GM04504 (cell line): ENCODE measurements at places on chromosomes 6 and 20.
A peak's percentile ranks its signal among the peaks of the same experiment; 100 is the strongest.

DNA sequence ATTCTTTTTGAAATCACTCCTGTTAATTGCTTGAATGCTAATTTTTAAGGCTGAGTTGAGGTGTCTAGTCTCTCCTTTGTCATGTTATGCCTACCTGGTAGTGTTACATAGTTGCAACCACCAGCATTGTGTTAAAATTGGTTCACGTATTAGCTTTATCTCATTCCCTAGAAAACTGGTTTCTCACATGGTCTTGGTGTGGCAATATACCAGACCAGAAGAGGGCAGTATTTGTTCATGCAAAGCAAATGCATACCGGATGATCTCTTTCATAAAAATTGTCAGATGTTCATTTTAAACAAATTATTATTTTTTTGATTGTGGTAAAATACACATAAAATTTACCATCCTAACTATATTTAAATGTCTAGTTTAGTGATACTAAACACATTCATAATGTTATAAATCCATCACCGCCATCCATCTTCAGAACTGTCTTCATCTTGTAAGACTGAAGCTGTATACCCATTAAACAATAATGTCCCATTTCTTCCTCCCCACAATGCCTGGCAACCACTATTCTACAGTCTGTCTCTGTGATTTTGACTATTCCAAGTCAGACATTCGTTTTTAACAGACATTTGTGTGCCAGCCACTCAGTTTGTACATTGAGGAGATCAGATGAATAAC, 92.8 kb downstream of the ATRN start:
- peak; percentile 22 for DNase-seq

- no peak for DNase-seq
Observed at GRCh38 chr6:116872771-116873170, 4.3 kb upstream of the RFX6 start.

DNA sequence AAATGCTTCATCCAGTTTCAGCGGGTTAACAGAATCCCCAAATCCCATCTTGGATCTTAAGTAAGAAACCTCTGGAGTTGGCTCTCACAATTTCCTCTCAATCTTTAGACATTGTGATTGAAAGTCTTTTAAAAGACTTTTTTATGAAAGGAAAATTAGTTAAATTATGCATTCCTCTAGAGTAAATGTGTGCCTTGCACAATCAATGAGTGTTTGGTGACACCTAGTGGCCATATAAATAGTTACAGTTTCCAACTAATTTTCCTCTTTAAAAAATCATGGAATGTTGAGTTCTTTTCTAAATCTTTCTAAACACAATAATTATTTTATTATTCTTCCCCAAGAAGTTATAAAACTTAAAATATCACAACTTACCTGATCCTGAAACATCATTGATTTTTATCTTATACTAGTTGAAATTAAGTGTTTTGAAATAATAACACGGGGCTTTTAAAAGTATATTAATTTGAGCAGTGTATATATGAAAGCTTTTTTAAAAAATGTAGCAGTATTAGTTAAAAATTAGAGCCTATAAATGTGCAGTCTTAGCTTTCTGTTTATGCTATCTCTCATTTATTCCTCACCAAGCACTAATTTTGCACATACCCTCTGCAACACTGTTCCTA, 66.4 kb downstream of the PKHD1 start:
- DNase-seq: peak; percentile 6

DNA sequence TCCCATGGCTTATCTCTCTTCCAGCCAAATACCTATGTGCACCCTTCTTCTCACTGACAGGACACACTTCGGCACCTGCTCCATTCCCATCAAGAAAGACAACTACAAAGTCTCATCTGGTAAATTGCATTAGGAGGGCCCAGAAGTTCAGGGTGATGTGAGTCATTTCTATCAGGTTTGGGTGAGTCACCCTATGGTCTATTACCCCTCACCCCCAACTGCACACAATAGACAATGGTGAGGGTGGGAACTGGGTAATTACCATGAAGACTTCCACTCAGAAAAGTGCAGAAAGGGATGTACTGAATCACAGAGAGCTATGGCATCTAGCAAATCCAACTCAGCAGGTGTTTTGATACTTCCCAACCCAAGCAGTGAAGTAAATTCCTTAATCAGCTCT, 54.8 kb downstream of the OPN5 start:
- DNase-seq: no peak

DNA sequence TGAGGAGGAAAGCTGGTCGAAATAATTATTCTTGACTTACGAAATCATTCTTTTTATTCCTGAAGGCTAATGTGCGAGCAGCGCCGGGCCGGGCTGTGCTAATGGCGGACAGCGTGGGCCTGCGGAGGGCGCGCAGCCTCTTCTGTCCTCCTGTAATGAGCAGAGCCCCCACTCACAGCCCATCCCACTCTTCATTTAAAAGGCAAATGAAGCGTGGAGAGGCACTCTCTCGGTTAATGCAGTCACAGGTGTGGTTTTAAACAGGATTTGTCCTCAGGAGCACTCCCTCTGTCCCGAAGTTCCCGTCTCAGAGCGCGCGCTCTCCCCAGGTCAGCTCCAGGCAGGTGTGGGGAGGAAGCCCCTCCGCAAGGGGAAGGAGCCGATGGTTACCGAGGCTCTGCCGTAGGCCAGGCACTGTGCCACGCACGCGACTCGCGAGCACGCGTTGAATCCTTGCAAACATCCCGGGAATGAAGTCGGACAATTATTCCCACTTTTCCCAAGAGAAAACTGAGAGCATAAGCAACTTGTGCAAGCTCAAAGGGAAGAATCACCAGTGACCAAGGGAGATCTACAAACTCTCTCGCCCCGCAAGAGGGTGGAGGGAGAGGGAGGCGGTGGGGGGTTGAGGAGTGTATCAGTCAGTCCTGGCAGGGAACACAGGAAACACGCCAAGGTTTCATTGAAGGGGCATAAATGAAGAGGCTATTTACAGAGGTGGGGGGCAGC, 35.5 kb upstream of the ZFAND3 start:
- no peak for DNase-seq

DNA sequence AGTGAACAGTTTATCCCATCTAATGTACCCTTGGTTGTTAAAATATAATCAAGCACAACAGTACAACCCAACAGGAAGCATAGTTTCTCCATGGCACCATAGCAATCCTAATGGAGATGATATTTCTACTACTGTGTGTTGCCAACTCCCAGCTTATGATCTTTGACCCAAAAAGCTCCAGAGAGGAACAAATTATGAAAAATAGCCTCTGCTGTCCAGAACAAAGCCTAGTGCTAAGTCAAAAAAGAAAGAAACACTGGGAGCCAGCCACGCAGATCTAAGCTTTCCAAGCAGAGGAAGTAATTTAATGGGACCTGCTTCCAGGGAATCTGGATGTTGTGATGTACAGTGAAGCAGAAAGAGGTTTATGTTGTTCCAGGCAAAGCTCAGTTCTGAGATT, 52.2 kb upstream of the TASP1 start:
- DNase-seq: no peak

GRCh38 chr6:164098857-164099267, 684.3 kb downstream of the QKI start:
- no peak for DNase-seq

- no peak for DNase-seq
Observed at GRCh38 chr6:88574651-88575050, 388.8 kb downstream of the RNGTT start.

GRCh38 chr6:146999766-147000165, 204.5 kb upstream of the STXBP5 start:
- DNase-seq: no peak

DNA sequence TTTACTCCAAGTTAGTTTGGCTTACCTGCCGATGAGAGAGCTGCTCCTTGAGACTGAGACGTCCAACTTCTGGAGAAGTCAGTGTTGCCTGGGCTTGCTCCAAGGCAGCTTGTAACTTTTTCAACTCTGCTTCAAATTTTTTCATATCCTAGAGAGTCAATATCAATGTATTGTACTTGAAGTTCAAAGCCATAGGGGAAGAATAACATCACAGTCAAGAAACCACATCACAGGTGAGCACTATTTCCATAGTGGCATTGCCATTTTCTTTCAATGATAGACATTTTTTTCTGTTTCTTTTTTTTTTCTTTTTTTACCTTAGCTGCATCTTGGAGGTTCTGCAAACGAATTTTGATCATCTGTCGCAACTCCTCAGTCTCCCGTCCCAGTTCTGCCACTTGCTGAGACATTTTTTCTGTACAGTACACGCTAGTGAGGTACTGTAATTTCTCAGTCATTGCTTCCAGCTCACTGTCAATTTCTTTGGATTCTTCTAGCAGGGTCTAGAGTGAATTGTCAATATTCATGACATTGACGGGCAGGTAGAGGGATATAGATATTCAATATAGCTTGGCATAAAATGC, 326.7 kb downstream of the SYNE1 start:
- DNase-seq: no peak

DNA sequence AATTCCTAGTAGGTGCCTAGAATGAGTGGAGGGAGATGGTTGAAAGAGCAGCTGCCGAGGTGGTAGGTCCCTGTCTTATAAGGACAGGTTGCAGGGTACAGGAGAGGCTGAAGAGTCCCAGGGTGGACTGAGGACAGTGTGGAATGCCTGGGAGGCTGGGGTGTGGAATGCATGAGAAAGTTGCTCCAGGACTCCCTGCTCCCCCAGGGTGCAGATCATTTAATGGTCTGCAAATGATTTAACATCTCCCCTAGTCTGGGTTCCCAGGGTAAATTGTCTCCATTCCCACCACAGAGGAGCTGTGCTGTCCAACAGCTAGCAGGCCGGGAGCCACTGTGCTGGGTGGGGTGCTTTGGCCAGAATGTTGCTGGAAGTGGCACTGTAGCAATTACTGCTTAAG, 76.0 kb downstream of the CD83 start:
- no peak for DNase-seq

DNA sequence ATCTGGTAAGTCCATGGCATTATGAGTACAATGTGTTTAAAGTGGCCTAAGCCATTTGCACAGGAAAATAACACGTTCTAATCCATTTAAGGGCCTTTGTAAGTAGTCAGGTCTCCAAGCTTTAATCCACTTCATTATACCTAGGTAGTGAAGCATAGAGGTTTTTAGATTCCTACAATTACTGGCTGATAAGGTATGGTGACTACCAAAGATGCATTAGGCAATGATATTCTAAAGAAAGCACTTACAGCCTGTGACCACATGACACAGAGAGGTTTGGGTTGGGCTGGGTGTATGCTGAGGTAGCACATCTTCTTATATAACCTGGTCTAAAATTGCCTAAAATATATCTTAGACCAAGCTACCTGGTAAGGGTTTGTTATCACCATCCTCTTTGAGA, 504.4 kb downstream of the TFAP2B start:
- DNase-seq: no peak

GRCh38 chr20:35883778-35884540, 70.3 kb downstream of the SCAND1 start:
- peak; percentile 100 for DNase-seq

GRCh38 chr6:152701863-152702401, 4.2 kb downstream of the MYCT1 start:
- DNase-seq: no peak

- DNase-seq: no peak
Observed at GRCh38 chr6:160428069-160428430, 79.9 kb downstream of the SLC22A3 start.

GRCh38 chr6:31588871-31589650, 3.0 kb downstream of the LST1 start:
- DNase-seq: no peak

GRCh38 chr20:13632431-13632830, 6.3 kb downstream of the TASP1 start:
- no peak for DNase-seq

- no peak for DNase-seq
Observed at GRCh38 chr6:39173270-39173669, 56.0 kb downstream of the KCNK5 start.

DNA sequence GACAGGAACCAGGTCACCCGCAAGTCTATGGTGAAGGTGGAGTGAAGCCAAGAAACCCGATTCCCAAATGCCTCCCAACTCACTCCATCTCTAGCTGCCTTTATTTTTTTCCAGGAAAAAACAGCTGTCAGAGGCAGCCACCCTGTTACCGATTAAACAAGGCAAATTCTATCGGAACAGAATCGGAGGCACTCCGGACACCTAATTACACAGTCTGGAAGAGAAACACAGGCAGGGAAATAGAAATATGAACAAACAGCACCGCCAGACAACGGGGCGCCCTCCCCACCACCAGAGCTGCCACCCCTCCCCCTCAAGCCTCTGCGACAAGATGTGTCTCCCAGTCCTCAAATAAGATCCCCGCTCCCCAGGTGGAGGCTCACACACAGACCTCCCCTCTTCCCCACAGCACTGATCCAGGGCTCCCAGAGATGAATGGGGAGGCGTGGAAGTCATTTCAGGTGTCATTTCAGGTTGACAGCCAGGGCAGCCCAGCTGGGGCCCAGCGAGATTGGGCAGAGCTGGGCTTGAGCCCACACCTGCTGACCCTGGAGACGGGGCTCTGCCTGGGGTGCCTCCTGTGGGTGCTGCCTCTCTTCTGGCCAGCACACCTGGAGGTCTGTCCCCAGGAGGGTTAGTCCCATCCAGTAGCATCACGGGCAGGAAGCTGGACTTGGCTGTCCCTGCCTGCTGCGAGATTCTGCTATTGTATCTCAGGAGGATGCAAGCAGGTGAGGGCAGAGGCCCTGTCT, 19.8 kb upstream of the VSTM2L start:
- no peak for DNase-seq

DNA sequence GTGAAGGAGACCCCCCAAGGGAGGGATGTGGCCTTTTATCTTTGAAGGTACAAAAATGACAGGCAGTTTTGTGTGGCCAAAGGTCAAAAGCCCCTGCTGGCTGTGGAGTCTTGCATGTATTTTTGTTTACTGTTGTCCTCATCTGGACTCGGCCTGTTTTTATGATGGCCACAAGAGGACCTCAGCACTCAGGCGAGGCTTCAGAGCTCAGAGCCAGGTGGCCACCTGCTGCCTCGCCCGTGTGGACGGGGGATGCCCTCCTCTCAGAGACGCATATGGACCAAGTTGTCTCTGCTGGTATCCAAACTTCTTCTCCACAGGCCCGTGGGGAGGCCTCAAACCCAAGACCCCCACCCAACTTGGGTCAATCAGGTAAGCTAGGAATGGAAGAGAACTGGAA, 118.2 kb downstream of the DACT2 start:
- DNase-seq: no peak

DNA sequence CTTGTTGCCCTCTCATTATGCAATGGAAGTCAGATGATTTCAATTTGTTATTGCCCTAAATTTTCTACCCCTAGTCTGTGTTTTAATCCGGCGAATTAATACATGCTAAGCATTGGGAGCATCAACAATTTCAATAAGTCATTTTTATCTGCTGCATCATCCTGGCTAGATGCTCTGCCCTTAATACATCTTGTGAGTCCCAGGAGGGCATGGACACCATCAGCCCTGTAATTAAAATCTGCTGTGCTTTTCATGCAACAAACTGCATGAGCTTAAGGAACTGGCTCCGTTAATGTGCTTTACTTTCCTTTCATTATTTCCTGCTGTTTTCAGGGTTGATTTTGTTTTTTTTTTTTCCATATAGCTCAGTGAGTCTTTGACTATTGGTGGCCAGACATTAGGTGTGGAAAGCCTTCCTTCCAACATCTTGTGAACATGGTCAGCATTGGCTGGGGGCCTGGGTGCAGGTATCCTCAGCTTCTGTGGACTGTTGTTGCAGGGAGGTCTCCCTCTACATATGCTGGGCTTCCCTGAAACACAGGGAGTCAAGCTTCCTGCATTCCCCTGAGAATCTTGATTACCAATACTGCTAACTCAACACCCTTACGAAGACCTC, 8.5 kb upstream of the PBOV1 start:
- peak; percentile 18 for DNase-seq
